Ecto neural progenitor cell (in vitro differentiated cells): ENCODE measurements at places on chromosomes 1 and 21.

DNA sequence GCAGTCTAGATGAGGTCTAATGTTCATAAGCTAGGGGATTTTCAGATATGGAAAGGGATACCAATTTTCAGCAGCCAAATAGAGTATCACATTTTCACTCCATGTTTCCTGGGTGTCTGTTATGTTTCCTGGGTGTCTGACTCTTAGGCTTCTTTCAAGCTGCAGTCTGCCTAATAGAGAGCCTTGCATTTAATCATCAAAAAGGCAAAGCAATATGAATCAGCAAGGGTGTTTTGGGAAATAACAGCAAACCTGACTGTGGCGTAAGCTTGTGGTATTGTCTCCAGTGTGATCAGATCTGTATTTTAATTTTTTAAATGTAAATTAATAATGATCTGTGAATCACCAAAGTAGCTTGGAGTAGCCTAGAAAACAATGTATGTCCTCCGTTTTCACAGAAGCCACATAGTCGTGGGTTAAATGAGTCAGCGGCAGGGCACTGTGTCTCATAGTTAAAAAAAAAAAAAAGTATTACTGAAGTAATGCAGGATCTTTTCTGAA lies 10.4 kb downstream of the LGALS8 start:
- no peak for DNase-seq

- DNase-seq: no peak
Observed at GRCh38 chr1:208731981-208732821, 488.0 kb upstream of the PLXNA2 start.

GRCh38 chr1:245541369-245541768 lies 386.6 kb downstream of the KIF26B start:
- no peak for DNase-seq

- DNase-seq: no peak
Observed at GRCh38 chr1:51526248-51526647, 7.2 kb upstream of the EPS15 start.

- no peak for DNase-seq
Observed at GRCh38 chr1:59113876-59114457, 182.9 kb upstream of the FGGY start.

GRCh38 chr1:36508257-36508656 lies 25.5 kb upstream of the CSF3R start:
- DNase-seq: no peak

DNA sequence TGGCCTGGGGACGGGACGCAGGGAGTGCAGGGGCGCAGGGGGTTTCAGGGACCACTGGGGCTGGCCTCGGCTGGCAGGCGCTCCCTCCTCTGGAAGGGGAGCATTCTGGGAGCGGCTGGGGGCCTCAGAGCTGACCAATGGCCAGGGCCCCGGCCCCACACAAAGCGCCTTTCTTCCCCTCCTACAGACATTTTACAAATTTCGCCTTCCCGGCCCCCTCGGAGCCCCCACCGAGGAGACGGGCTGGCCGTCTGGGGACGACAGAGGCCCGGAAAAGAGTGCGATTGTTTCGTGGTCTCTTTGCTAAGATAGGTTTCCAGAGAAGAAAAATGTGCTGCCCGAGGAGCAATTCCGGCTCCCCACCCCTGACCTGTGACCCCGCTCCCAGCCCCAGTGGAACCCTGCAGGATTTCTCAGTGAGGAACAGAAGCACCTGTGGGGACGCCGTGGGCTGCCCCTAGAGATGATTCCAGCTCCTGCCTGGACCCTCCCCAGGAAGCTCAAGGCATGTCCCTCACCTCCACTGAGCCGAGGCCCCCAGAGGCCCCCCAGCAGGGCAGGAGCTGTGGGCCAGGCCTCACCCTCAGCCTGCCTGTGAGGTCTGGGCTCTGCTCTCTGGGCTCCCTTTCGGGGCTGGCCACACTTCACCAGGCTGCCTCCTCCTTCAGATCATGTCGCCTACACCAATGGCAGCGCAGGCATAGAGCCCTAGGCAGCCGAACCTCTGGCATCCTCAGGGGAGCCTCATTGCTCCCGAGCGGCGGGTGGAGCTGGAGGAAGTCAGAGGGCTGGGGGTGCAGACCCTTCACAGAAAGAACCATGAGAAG lies 15.0 kb upstream of the PLEKHG5 start:
- peak; percentile 46 for DNase-seq

DNA sequence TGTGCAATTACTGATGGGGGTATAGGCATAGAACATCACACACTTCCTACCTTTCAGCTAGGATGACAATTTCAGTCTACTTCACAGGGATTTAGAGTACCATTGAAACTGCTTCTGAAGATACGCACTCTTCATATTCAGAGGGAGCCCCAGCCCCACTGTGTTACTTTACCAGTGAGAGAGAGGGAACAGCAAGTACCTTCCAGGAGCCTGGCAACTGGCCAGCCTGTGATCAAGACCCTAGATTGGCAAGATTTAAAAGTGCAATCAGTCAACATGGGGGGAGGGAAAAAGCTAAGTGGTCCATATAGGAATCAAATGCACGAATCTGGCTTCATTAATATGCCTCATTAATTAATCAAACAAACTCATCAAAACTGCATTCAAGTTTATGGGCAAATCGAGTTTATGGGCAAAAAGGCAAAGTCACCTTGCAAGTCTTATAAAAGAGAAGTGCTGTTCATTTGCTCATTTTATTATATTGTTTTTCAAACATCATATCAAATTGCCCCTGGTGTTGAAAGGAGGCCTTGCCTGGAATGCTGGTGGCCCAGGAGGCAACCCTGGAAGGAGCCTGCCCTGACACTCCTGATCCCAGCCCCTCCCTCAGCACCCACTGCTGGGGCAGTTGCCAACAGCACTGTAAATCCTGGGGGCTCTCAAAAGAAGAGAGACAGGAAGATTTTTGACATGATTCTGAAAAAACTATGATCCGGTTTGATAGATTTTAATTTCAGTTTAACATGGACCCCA lies 184.9 kb upstream of the DPT start:
- DNase-seq: no peak

DNA sequence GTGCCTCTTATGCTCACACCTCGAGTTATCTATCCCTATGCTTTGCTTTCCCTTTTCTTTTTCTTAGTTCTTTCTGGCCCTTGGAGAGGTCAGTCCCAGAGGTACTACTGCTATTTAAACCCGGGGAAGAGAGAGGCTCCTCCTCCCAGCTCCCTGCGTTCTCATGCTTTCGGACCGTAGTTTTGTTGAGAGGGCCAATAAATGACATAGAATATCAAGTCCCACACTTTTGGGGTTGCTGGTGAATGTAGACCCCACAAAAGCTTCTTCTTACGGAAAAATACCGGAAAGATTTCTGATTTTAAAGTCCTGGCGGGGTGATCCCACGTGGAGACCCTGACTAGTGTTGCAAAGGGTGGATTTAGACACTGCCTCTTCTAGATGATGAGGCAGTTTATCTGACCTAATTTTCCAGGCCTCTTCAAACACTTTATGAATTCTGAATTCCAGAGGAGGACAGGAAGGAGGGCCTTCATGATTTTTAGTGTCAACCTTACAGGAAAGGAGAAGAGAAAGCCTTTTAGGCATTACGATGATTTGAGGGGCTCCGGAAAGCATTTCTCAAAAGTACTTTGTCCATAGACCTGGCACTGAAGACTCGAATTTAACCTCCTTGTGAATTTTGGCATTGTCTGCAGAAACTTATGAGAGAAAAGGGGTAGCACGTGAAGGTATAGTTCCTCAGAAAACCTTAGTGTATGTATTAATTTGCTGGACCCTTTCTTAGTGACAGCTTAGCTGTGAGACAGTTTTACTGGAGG lies 694 bp downstream of the TMEM167B start:
- no peak for DNase-seq

GRCh38 chr1:224168859-224169380 lies 14.1 kb upstream of the DEGS1 start:
- no peak for DNase-seq
